ENCODE measurements at places on chromosomes 3 and 15.

GRCh38 chr3:27425896-27426565, 56.8 kb upstream of the NEK10 start:
- no peak for DNase-seq

DNA sequence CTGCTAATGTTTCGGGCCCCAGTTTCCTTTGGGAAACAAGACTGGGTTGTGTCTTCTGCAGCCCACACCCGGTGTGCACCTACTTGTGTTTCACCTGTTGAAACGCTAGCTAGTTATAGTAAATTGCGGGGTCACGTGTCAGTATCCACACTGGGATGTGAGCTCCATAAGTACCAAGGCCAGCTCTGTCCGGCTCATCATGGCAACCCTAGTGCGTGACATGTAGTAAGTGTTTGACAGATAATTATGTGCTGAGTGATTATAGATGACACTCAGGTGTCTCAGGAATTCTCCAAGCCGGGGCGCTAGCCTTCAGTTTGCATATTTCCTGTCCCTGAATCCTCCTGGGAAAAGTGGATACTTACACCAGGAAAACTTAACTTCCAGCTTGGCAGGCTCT, 12.8 kb downstream of the APOD start:
- no peak for DNase-seq

DNA sequence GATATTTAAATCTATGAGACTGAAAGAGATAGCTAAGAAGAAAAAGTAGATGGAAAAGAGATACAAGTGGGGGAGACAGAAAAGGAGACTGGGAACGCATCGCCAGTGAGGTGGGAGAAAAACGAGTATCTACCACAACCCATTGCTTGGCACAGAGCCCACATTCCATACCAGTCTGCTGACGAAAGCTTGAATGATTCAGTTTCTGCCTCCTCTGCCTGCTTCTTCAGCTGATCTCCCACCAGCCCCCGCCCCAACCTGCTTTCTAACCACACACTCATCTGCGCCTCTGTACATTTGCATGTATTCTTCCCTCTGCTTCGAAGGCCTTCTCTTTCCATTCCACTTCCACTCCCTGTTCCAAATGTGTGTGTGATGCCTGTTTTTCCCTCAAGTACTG, 188.1 kb downstream of the USP13 start:
- DNase-seq = peak; percentile 6

DNA sequence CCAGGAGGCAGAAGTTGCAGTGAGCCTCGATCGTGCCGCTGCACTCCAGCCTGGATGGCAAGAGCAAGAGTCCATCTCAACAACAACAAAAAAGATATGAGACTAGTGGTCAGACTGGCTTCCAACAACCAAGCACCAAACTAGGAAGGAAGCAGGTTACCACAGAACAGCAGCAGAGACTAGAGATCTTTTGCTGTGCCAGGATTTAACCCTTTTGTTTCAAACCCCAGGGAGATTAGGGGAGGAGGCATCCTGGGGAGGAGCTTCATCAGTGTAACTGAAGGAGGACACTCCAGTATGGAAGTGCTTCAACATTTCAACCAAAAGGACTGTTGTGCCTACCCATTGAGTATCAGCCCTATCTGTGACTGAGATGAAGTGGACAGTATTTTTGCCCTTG, 240.3 kb downstream of the ZIC1 start:
- no peak for DNase-seq

- DNase-seq = no peak
These were observed 17.7 kb downstream of the USF3 start for GRCh38 chr3:113678773-113679172.

- DNase-seq = peak; percentile 72
These were observed 138.1 kb downstream of the TMCO5A start for GRCh38 chr15:38072348-38073177.

DNA sequence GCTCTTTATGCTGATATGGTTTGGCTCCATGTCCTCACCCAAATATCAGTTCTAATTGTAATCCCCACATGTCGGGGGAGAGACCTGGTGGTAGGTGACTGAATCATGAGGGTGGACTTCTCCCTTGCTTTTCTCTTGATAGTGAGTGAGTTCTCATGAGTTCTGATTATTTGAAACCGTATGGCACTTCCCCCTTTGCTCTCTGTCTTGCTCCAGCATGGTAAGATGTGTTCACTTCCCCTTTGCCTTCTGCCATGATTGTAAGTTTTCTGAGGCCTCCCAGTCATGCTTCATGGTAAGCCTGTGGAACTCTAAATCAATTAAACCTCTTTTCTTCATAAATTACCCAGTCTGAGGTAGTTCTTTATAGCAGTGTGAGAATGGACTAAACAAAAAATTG, 107.6 kb downstream of the IMPG2 start:
- no peak for DNase-seq

- no peak for DNase-seq
These were observed 58.8 kb downstream of the KAT2B start for GRCh38 chr3:20099060-20099459.

GRCh38 chr3:148079370-148079769, 618.3 kb upstream of the AGTR1 start:
- no peak for DNase-seq

DNA sequence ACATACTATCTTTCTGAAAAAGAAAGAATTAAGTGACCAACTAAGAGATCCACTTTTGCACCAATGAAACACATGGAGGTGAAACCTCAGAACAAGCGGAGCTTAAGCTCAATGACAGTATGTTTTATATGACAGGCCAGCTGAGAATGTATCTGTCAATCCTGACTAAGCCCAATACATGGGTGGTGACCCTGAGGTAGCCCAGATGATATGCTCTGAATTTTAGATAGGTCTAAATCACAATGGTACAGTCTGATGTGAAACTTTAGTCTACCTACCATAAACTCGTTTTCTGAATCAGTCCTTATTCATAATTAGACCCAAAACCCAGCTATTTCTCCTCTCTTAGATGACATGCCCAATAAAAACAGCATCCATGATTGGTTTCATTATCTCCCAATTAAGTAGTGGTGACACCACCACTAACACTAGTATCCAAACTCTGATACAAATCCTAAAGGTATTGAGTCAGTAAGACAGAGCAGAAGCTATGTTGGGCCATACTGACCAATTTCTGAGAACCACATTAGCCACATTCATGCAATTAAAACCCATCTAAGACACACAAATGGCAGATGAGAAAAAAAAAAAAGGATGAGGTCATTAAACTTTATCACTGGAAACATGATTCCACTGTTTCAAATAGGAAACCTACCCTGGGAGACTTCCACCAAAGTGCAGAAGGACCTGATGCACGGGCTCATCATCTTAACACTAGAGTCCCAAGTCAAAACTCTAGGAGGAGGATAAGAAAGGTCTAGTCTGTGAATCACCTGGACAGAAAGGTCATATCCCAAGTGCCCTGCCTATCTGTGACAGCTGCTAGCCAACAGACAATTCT, 20.6 kb downstream of the CMTM6 start:
- DNase-seq = no peak

- no peak for DNase-seq
These were observed 577.7 kb downstream of the FOXP1 start for GRCh38 chr3:71005702-71006321.

GRCh38 chr3:4045756-4046155, 246.5 kb downstream of the LRRN1 start:
- DNase-seq = no peak

- DNase-seq = no peak
These were observed 1.4 kb upstream of the ATP13A3 start for GRCh38 chr3:194488055-194488742.
